ENCODE measurements at places on chromosomes 6 and 20.

- DNase-seq: no peak
Measured at GRCh38 chr6:162971356-162971755, 243.6 kb downstream of the PACRG start.

- DNase-seq: no peak
Measured at GRCh38 chr20:1906361-1907051, 11.3 kb downstream of the SIRPA start.

DNA sequence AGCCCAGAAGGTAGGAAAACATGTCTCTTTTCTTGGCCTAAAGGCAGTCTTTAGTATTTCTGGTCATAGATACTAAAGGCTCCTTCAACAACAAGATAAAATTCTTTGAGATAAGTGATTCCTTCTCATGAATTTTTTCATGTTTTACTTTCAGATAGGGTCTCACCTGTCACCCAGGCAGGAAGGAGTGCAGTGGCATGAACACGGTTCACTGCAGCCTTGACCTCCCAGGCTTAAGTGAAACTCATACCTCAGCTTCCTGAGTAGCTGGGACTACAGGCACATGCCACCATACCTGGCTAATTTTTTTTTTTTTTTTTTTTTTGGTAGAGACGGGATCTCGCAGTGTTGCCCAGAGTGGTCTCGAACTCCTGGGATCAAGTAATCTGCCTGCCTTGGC, 9.1 kb downstream of the PNLDC1 start:
- DNase-seq: no peak

- no peak for DNase-seq
Measured at GRCh38 chr6:8743170-8743745, 307.9 kb upstream of the SLC35B3 start.

GRCh38 chr20:16745204-16745603, 3.0 kb upstream of the OTOR start:
- DNase-seq: no peak

DNA sequence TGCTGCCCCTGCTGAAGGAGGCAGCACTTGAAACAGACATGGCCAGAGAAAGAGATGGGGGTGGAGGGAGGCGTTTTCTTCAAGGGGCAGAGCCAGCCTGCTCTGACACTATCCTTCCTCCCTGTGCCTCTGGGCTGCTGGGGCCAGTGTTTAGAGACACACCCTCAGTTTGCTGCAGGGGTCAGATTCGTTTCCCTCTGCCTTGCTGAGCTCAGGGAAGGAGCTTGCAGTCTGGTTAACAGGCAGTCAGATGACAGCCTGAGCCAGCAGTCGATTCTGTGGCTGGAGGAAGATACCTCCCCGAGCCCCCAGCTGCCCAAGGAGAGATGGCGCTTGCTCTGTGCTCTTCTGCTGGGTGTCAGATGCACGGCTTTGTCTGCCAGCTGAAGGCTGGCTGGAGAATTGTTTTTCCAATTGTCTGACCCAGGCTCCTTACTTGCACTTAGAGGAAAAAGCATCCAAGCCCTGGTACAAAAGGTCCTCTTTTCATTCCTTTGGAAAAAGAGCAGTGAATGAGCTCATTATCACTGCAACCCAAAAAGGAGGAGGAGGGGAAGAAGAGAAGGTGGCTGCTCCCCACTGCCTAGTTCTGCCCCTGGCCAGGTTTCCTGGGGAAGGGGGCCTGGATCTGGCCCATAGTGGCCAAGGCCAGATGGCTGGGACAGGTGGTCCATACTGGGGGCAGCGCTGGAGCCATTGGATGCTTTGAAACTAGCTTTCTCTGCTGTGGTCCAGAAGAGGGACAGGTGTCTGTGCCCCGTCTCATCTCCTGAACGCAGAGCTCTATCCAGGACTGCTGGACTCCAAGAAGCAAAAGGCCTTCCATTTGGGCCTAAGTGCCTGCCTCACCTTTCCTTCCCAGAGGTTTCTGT, 88.2 kb downstream of the TCP11 start:
- DNase-seq: no peak

DNA sequence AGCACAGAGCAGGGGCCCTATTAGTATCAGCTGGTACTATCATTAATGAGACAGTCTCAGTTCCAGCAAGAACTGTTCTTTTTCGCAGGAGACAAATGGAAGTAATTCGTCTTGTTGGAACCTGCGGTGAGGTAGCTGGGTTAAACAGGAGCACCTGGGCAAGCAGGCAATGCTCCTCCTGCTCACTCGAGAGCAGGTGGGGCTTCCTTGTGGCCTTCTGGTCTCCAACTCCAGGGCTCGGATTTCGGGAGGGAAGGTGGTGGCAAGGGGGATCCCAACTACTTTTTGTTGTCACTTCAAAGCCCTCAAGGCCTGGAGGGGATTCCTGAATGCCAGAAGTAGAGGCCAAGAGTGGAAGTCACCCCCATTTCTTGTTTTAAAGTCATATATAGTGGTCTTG, 1.3 kb upstream of the SPEF1 start:
- DNase-seq: no peak

DNA sequence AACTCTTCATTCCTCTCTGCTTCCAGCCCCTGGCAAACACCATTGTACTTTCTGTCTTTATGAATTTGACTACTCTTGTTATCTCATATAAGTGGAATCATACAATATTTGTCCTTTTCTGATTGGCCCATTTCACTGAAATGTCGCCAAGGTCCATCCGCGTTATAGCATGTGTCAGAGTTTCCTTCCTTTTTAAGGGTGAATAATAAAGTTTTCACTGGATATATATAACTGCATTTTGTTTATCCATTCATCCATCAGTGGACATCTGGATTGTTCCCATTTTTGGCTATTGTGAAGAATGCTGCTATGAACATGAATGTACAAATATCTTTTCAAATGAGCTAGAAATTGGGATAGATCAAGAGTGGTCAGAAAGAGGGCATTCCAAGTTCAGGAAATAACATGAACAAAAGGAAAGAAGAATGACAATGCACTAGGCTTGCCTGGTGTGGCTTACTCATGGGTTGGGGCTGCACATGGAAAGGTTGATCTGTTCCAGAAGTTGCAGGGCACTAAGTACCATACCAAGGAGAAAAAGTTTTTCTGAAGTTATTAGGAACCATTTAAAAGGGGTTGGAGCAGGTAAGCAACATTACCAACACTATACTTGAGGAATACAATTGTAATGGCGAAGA, 10.0 kb upstream of the L3MBTL3 start:
- no peak for DNase-seq

DNA sequence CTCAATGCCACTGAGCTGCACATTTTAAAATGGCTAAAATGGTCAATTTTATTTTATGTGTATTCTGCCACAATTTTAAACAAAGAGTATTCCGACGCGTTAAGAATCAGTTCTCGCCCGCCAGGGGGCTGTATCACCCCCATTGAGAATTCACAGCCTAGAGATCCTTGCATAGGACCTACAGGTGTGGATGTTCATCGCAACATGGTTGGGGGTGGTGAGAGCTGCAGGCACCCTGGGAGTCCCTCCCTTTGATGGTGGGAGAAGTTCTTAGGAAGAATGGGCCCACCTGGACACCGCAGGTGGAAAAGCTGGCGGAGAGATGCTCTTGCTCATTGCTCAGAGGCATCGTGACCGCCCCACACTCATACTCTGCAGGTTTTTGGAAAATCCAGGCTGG, 63.5 kb downstream of the SLC2A10 start:
- no peak for DNase-seq

DNA sequence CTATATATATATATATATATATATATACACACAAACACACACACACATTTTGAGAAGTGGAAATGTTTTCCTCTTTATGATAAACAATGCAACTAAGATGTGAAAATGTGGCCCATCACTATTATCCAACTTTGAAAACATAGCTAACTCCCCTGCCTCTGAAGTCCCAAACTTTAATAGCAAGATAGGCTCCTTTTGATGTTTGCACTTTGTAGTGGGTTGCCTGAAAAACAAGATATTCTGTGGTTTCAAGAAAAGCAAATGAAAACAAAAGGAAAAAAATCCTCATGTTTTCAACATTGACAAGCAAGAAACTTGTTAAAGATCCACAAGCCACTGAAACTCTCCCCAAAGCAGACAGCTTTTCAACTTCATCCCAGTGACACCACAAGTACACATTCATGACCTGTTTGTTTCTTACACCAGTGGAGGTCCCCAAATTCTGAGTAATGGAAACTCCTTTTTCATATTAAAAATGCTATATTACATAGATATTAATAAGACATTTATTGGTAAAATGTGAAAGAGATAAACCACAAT, 90.0 kb downstream of the IPCEF1 start:
- no peak for DNase-seq

DNA sequence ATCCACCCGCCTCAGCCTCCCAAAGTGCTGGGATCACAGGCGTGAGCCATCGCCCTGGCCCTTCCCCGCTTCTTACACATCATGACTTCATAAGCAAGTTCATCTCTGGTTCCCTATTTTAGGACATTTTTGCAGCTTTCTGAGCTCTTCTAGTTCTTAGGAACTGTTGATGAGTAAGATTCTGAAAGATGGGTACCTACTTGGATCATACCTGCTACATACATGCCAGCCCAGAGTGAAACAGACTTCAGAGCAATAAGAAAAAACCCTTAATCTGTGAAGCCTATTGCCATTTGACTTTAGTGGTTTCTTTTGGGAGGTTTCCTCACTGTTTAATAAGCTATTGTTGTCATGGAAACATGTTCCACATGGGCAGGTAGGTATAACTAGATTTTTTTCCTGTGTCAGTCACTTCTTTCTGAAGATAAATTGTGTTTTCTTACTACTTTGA, 27.9 kb upstream of the TMEM217 start:
- no peak for DNase-seq

DNA sequence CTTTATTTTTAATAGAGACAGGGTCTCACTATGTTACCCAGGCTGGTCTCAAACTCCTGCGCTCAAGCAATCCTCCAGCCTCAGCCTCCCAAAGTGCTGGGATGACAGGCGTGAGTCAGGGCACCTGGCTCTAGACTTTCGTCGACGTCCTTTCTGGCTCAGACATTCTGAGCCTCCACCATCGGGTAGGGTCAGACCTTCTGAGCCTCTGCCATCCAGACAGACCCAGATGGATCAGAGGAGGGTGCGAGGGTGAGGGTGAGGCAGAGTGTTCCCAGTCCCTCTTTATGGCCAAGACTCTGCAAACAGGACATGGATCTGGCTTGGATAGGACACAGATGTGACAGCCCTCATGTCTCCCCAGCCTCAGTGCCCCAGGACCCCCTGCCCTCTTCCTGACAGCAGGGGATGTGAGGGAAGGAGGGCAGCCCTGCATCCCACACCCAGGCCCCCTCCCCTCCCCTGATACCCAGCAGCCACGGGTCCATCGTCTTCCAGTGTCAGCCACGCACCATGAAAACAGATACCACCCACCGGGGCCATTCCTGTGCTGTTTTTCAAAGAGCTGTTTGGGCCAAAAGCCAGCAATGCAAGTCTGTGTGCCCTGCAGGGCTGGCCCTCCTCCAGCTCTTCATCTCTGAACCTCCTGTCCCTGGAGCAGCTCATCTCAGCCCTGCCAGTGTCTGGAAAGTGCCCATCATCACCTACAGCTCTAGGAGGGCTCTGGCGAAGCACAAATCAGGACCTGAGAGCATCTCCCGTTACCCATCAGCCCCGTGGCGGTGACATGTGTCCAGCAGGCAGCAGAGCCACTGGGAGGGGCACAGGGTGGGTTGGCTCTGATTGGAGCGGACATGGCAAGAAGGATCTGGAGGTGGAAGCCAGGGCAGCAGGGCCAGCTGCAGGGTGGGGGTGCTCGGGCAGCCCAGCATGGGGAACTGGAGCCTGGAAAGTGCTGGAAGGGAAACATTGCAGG, 208.4 kb downstream of the PREX1 start:
- DNase-seq: no peak

- DNase-seq: no peak
Measured at GRCh38 chr6:30327232-30327746, 562 bp downstream of the TRIM39 start.

DNA sequence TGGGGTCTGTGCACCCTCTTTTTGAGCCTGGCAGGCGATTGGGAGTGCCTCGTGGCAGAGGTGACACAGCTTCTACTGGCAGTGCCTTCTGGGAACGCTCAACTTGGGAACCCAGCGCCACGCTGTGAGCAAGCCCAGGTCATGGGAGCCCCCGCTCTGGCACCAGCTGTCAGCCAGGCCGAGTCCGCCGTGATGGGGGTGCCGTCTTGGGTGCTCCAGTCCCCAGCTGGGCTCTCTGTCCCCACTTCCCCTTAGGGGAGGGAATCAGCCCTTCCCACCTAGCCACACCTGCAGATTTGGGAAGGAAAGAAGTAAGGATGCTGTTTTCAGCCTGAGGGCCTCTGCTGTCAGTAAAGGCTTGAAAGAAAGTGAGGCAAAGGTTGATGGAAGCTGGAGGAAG, 31.0 kb upstream of the NTSR1 start:
- no peak for DNase-seq

DNA sequence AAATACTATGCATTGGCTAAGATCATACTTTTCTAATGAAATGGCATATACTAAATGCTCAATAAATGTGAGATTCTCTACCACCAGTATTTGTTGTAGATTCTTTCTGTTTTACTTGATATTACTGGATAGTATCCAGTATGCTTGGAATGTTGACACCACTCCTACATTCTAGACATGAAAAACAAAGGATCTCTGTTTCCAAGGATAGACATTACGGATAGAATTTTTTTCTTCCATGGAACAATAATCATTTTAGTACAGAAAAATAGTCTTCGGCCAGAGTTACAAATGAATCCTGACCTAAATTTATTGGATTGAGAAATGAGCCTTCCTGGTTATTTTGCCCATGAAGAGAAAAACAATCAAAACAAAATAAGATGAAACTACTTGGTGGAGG, 258.2 kb upstream of the NT5E start:
- DNase-seq: no peak

GRCh38 chr6:89840538-89840937, 10.9 kb downstream of the CASP8AP2 start:
- DNase-seq: no peak

GRCh38 chr6:77666846-77667245, 14.0 kb downstream of the MEI4 start:
- DNase-seq: no peak

- DNase-seq: no peak
Measured at GRCh38 chr20:7935027-7935551, 5.2 kb downstream of the HAO1 start.

DNA sequence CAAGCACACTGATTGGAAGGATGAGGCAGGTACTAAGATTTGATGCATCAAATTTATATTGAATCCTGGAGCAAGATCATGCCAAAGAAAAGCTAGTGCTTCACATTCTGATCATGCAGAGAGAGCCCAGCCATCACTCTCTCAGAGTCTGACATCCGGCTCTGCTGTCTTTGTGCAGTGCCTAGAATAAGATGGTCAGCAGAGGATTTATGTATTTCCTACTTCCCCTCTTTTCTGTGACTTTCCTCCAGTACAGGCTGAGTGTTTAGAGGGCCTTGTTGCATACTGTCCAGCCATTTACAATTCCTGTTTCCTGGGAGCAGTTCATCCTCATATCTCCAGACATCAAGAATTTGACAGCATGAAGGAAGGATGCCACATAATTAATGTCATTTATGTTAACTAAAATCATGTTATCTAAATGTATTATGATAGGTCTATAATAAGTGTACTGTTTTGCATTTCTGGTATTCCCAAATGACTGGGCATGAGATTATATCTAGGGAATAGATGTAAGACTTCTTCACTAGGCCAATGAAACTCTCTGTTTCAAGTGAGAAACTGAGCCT, 167.6 kb downstream of the EPM2A start:
- DNase-seq: no peak
